Hematopoietic multipotent progenitor cell treated with erythropoietin and hydrocortisone succinate and interleukin-3 and kit ligand, for 4 days (in vitro differentiated cells): ENCODE measurements at places on chromosomes 16 and 17.

- no peak for DNase-seq
Observed at GRCh38 chr17:46744441-46744840, 74.1 kb downstream of the WNT3 start.

GRCh38 chr17:65627891-65628643 lies 66.6 kb upstream of the AXIN2 start:
- no peak for DNase-seq

DNA sequence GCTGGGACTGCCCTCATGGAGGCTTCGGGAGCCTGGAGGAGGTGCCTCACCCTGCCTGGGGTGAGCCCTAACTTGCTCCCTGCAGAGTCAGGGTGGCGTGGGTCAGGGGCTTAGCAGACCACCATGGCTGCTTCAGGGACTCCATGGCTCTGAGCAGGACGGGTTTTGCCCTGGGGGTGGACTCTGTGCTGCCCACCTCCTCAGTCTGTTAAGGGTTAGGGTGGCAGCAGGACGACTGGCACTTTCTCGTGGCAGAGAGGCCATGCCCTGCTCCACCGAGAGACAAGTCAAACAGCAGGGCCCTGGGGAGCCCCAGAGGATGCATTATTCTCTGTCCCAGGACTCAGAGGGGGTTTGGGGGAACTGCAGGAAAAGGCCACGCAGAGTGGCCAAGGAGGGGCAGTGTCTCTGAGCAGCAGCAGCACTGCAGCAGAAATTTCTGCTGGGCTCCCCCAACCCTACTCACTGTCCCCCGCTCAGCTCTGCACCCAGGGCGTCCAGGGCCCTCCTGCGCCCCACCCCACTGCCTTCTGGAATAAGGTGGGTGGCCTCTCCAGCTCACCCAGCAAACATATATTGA lies 1.8 kb upstream of the PRSS22 start:
- DNase-seq: no peak

- DNase-seq: no peak
Observed at GRCh38 chr17:56756536-56756935, 77.2 kb downstream of the C17orf67 start.

- peak; percentile 8 for DNase-seq
Observed at GRCh38 chr16:79253100-79253631, 347.4 kb downstream of the MAF start.

DNA sequence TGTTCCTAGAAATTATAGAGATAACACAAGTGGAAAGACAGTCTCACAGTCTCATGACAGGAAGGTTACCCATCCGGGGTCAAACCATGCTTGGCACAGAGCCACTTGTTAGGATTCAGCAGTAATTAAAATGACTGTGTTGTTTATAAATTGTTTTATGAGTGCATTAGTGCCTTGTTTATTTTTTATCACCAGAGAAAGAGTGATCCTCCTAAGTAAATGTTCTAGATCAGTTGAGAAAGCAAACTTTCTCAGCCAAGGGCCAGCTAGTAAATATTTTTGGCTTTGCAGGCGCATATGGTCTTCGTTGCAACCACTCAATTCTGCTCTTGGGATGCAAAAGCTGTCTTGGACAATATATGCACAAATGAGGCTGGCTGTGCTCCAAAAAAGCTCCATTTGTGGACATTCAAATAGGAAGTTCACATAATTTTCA lies 253.9 kb upstream of the CACNG5 start:
- DNase-seq: no peak

DNA sequence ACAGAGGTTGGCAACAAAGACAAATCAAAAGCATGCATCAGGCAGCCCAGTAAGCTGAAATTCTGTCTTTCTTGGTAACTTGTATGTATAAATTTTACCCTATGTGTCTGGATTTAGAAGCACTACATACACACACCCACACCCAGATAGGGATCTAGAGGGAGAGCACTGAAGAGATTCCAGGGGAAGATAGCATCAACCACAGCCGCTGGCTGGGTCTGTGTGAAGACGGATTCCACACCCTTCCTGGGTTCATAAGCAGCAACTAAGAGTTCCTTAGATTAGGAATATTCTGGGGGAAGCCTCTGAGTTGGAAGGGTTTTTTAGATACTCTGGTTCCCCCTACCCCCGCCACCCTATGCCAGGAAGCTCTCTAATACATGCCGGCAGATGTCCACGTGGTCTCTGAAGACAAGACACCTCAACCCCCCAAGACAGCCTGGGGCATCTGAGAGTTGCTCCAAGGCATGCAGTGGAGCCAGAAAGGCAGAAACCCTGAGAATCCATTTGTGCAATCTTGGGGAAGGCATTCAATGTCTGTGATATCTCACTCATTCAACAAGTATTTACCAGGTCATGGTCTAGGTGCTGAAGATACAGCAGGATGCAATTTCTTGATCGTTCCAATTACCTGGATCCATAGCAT lies 86.4 kb downstream of the NOG start:
- DNase-seq: peak; percentile 31

- no peak for DNase-seq
Observed at GRCh38 chr17:43094129-43094835, 30.9 kb downstream of the BRCA1 start.
